ENCODE measurements at places on chromosomes 1 and 21.
A peak's percentile ranks its signal among the peaks of the same experiment; 100 is the strongest.

GRCh38 chr1:10210841-10211804 is 753 bp downstream of the KIF1B start:
- DNase-seq: peak; percentile 83

GRCh38 chr1:60170709-60171108 is 97.1 kb upstream of the C1orf87 start:
- no peak for DNase-seq

DNA sequence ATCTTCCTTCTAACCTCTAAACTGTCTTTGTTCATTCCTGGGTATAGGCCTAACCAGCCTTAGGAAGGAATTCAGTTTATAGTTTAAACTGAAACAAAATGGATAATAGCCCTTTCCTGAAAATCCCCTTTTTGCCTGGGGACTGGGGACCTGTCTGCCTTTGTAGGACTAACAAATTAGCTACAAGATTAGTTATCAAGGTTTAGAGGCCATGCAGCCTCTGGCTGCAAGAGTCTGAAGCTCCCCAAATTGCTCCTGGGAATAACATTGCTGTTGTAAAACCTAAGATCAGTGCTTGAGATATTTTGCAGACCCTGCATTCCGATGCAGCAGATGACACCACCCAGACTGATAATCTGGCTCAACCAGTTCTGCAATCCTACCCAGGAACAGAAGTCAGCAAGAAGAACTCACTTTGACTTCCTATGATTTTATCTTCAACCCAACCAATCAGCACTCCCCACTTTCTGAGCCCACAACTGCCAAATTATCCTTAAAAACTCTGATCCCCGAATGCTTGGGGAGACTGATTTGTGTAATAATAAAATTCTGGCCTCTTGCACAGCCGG is 96.6 kb upstream of the ETV3 start:
- DNase-seq: no peak

DNA sequence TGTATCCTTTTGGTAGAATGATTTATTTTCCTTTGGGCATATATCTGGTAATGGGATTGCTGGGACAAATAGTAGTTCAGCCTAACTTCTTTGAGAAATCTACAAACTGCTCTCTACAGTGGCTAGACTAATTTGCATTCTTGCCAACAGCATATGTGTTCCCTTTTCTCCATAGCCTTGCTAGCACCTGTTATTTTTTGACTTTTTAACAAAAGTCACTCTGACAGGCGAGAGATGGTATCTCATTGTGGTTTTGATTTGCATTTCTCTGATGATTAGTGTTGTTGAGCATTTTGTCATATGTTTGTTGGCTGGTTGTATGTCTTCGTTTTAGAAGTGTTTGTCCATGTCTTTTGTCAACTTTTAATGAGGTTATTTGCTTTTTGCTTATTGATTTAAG is 99.8 kb downstream of the UCK2 start:
- DNase-seq: no peak

- no peak for DNase-seq
Measured at GRCh38 chr1:42737257-42737656, 2.8 kb downstream of the CLDN19 start.

DNA sequence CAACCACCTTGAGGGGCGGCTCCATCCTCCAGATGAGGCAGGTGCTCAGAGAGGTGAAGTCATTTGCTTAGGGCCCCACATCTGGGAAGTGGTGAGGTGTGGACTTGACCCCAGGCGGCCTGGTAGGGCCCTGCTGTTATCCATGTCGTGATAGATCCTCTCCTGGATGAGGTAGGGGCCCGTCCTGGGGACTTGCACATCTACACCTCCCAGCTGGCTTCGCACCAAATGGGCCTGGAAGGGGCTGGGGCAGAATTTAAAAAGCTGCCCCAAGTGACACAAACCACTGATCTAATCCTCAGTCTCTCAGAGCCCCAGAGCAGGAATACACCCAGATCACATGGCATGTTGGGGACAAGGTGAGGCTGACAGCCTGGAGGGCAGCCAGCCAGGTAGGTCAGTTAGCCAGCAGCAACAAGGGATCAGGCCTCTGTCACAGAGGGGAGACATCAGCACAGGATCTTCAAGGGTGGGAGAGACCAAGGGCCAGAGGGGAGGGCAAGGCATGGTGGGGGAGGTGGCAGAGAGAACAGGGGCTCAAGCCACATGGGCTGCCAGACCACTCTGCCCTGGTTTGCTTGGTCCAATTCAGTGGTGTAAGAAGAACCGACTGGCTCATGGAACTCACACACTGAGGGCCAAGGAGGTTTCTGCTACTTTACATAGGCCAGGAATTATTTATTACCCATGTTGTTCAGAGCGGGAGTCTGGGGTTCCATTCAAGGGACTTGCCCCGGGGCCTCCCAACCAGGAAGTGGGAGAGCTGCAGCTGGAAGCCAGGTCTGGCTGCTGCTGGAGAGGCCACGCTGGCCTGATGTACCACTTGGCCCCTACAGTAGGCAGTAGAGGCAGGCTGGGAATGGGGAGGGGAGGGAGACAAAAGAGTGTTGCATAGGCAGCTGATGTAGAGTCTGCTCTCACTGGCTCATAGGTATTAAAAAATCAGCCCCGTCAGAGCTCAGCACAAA is 12.1 kb downstream of the LRP8 start:
- no peak for DNase-seq

DNA sequence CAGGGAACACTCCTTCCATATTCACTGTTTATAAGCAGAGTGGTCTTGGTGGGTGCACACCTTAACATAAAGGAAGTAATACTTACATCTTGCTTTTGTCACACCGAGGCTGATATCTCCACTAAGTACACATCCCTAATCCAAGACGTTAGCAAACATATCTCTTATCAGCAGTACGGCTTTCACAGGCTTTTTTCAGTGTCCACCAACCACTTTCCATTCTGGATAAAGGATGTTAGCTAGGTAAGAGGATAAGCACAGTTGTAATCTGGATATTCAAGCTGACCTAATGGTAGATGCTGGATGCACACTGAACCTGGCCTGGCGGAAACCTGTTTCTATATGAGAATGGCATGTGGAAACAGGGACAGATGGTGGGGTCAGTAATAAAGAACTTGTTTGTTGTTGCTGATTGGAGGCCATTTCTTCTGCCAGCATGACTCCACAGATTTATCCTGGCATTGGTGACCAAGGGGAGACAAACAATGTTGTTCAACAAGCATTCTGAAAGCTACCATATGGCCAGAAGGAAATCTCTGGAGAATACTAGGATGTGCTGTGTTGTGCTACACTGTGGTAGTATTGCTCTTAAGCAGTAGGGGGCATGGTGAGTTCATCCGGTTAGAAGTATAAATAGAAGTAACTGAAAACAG is 416.4 kb downstream of the PTBP2 start:
- peak; percentile 68 for DNase-seq

DNA sequence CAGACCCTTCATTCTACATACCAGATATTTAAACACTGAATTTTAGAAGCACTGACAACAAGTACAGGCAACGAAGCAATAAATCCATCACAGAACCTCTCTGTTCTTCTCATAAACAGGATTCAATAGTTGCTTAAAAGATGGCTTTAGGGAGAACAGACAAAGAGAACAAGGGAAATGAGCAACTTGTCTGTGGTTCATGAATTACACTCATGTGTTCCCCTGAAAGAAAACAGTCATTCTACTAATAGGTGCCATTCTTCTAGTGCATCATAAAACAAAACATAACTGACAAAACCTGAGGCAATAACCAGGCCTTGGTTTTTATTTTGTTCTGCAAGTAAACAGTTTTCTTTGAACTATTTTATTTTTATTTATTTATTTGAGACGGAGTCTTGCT is 6.8 kb downstream of the GNL2 start:
- DNase-seq: no peak

DNA sequence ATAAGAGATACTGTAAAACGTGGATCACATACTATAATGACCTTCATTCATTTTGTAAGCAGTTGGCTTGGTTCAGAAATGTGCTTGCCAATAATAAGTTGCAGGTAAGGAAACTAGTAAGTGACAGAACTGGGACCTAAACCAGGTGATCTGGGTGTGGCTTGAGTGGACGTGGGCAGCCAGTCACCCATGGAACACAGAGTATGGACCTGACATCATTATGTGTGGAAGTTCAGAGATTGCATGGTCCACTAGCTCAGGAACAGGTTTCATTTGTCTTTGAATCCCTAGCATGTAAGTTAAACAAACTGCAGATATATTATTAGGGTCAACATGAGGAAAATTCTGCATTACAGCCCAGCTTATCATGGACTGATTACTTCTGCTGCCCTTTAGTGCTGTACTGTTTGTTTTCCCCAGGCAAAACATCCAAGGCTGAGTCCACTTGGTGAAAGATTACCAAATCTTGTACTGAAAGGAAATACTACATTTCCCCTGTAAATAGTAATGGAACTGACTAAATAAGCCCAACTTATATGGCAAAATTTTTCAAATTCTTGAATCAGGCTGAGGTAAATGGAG is 327.3 kb upstream of the SGIP1 start:
- no peak for DNase-seq

DNA sequence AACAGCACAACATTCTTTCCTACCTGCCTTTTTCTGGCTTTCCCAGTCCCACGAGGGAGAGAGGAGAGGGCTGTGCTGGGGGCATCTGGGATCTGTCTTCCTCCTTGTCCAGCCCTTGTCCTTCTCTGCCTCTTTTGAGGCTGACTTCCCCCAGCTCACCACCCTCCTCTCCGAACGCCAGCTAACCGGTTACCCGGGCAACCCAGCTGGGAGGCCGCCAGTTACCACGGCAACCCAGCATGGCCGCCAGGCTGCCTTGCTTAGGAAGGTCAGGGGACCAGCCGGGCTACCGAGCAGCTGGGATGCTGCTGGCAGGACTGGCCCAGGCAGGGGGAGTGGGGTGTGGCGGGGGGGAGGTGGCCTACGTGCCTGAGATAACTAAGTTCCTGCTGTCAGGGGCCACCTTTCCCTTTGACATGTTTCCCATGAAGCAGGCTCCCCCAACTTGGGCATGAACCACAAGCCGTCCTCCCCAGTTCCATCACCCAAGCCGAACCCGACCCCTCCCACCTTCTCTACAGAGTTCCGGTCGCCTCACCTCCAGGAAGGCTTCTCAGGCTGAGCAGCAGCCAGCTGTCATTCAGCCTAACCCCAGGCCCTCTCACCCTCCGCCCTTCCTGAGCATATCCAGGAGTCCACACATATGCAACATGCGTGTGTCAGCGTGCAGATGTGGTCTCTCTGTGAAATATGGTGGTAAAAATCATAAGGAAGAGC is 8.7 kb downstream of the PLEKHA6 start:
- DNase-seq: peak; percentile 7

DNA sequence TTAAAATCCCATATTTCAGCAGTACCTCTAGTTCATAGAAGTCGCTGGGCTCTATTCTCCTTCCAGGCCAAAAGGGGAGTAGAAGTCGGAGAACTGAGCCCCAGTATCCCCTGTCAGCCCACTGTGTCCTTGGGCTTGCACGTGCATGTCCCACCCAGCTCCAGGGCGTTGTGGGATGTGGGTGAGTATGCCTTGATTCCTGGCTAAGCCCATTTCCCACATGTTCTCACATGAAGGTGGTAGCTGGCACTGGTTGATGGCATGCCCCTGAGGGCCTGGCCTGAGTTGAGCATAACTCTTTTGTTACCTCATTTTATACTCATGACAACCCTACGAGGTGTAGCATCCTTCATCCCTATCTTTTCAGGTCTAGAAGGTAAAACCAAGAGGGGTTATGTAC is 8.0 kb downstream of the SLC6A17 start:
- DNase-seq: no peak

GRCh38 chr1:213008564-213008963 is 7.1 kb downstream of the ANGEL2 start:
- no peak for DNase-seq

GRCh38 chr1:3906672-3907020 is 6.6 kb upstream of the C1orf174 start:
- no peak for DNase-seq

DNA sequence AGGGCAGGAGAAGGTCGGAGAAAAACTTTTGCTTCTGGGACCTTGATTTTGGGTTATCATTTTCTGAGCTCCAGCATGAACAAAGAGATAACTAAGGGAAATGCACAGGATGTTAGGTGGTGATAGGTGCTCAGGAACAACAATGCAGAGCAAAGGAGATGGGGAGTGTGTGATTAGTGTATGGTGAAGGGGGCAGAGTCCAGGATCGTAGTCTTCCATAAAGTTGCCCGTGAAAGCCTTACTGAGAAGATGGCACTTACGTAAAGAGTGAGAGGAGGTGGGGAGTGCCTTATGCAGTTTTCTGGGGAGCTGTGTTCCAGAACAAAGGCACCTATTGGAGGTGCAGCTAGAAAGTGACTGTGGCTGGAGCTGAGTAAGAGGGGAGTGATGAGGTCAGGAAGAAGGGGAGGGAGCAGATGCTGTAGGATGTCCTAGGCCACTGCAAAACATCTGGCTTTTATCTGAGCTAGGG is 11.6 kb downstream of the KCNK1 start:
- DNase-seq: no peak

GRCh38 chr1:156502894-156503697 is 2.5 kb upstream of the MEF2D start:
- DNase-seq: peak; percentile 75

DNA sequence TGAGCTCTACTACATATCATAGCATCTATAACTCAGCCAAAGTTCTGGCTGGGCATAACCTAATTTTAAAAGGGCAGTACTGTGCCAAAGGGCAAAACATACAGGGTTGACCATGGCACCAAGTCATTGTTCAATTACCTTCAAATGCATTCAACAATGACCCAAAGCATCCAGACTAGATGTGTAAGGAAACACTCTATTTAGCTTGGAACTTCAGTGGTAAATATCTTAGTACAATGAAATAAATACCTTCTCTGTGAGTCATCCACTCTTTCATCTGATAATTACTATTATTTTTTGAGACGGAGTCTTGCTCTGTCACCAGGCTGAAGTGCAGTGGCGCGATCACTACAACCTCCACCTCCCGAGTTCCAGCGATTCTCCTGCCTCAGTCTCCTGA is 70.0 kb downstream of the NVL start:
- DNase-seq: no peak

GRCh38 chr1:167555971-167556714 is 2.6 kb upstream of the CREG1 start:
- peak; percentile 35 for DNase-seq

- DNase-seq: no peak
Measured at GRCh38 chr21:36079010-36079649, 9.3 kb downstream of the CBR1 start.

All from skin of body (tissue), 3 donors.